Activated CD8-positive, alpha-beta memory T cell treated with anti-CD3 and anti-CD28 coated beads, Interleukin-2, amount 10 ng/mL, durations not matched to agents 7 days and 5 days (primary cell): ENCODE measurements at places on chromosomes 12 and 14. TPM values are rescaled to one million over a fixed set of nuclear protein-coding genes. Genes with fewer than 3 reads are reported as not detected.

GRCh38 chr12:32755051-32755653 lies 545 bp downstream of the YARS2 start:
- peaks cover 24% of the 10 kb centered on the region for H3K36me3 ChIP-seq
- H3K4me1 ChIP-seq = peaks cover 19% of the 10 kb centered on the region
- peak; percentile 87 for DNase-seq
- peak overlapping the region; percentile 83 for H3K27ac ChIP-seq

GRCh38 chr14:68651075-68651474 lies 141.8 kb downstream of the ZFP36L1 start:
- no peak overlapping the region for H3K4me3 ChIP-seq
- no peaks in the 10 kb centered on the region for H3K36me3 ChIP-seq
- DNase-seq = peak; percentile 21

DNA sequence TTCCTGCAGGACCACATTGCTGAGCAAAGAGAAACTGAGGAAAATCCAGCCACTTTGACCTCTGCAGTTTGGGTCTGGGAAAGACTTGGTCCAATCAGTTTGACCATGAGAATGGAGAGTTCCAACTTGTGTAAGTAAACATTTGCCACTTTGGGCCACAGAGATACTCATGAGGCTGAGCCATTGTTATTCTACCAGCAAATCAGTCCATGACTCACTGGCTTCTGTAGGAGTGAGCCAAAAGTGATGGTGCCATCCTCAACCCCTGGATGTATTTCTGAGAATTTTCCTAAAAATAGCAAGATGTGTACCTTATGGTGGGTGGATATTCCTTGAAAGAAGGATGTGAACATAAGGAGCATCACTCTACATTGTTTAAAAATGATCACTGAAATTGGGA lies 192.9 kb upstream of the OR4E1 start:
- peak overlapping the region; percentile 40 for H3K27ac ChIP-seq
- peak overlapping the region; percentile 28 for H3K4me3 ChIP-seq
- no peaks in the 10 kb centered on the region for H3K27me3 ChIP-seq

DNA sequence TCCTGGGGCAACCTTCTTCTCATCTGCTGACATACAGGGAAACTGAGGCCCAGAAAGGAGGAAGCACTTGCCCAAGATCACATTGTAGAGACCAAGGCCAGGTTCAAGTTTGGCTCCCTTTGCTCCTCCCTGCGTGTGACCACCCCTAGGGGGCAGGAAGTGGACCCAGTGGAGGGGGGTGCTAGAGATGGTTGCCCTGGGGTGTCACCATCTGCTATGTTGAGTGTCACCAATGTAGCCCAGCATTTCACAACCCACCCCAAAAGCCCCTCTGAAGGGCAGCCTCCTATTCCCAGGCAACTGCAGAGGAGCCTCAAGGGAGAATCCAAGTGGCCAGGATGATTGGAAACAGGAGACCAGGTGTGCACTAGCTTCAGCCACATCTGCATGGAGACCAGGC lies 12.0 kb upstream of the RBM19 start:
- DNase-seq = no peak
- peaks cover 19% of the 10 kb centered on the region for H3K27me3 ChIP-seq
- no peaks in the 10 kb centered on the region for H3K36me3 ChIP-seq
- no peak overlapping the region for H3K27ac ChIP-seq
- H3K4me3 ChIP-seq = no peak overlapping the region

DNA sequence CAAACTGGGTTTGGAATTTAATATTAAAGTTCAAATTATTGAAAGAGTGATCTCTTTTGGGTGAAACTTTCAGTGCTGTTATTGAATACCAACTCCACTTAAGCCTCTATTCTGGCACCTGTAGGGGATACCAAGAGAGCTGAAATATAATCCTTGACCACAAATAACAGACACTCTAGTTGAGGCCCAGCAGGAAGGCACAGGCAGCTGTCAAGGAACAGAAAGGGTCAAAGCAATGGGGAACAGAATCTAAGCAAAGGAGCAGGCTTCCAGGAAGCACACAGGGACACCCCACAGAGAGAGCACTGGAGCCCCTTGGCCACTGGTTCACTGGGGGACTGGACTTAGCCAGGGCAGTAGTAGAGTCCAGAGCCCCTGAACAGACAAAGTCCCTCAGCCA lies 120.9 kb upstream of the SFSWAP start:
- DNase-seq = no peak
- H3K27me3 ChIP-seq = no peaks in the 10 kb centered on the region
- no peaks in the 10 kb centered on the region for H3K36me3 ChIP-seq
- peaks cover 21% of the 10 kb centered on the region for H3K4me1 ChIP-seq
- no peak overlapping the region for H3K27ac ChIP-seq
- no peak overlapping the region for H3K4me3 ChIP-seq

GRCh38 chr12:4978737-4979136 lies 64.9 kb upstream of the KCNA5 start:
- no peak overlapping the region for H3K4me3 ChIP-seq
- peaks cover 19% of the 10 kb centered on the region for H3K27me3 ChIP-seq
- no peaks in the 10 kb centered on the region for H3K4me1 ChIP-seq
- DNase-seq = no peak
- no peaks in the 10 kb centered on the region for H3K36me3 ChIP-seq

DNA sequence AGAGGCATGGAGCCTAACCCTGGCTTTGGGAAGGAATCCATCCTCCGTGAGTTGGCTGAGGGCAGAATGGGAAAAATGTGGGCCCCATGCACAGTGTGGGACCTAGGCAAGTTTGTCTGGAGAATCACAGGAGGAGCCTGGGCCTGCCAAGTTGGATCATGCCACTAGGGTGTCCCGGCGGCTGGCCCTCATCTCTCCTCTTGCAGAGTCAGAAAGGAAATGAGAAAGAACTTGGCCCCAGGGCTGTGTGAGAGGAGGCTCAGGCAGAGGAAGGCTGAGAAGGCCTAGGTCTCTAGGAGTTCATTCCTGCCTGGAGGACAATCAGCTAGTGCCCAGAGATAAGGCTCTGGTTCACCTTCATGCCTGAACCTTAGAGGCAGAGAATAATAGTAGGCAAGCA lies 2.5 kb upstream of the ESRRB start:
- no peak overlapping the region for H3K27ac ChIP-seq
- no peak for DNase-seq
- H3K4me1 ChIP-seq = peaks cover 4% of the 10 kb centered on the region
- H3K27me3 ChIP-seq = peaks cover 51% of the 10 kb centered on the region
- no peaks in the 10 kb centered on the region for H3K36me3 ChIP-seq

GRCh38 chr14:23392613-23393012 lies 15.5 kb downstream of the MYH6 start:
- H3K27ac ChIP-seq = no peak overlapping the region
- no peak for DNase-seq
- no peaks in the 10 kb centered on the region for H3K4me1 ChIP-seq
- H3K36me3 ChIP-seq = no peaks in the 10 kb centered on the region

DNA sequence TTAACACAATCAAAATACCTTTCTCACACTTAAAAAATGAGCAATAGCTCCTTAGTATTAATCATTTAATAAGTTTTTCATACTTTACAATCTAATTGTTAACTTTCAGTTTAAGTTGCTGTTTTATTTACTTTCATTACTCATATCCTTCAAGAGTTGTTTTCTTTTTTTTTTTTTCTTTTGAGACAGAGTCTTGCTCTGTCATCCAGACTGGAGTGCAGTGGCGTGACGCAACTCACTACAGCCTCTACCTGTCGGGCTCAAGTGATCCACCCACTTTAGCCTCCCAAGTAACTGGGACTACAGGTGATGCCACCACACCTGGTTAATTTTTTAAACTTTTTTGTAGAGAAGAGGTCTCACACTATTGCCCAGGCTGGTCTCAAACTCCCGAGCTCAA lies 16.1 kb downstream of the ZBTB1 start:
- H3K36me3 ChIP-seq = peaks cover 13% of the 10 kb centered on the region
- DNase-seq = no peak
- no peak overlapping the region for H3K27ac ChIP-seq

DNA sequence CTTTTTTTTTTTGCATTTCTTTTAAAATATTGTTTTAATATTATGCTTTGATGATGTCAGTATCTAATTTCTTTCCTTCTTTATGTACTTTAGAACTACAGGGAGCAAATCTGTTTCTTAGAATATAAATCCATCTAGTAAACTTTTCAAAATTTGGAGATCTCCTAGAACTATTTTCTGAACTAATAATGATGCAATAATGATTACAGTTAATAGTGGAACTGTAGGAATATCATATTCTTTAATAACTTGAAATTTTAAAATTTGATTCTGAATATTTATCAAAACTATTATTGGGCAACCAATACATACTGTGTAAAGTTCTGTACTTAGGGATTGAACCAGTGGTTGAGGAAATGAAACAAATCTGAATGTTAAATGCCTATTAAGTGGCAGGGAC lies 23.1 kb upstream of the PMCH start:
- H3K36me3 ChIP-seq = no peaks in the 10 kb centered on the region
- no peak overlapping the region for H3K4me3 ChIP-seq
- no peaks in the 10 kb centered on the region for H3K27me3 ChIP-seq

GRCh38 chr12:89024580-89024979 lies 327.7 kb downstream of the DUSP6 start:
- H3K36me3 ChIP-seq = peaks cover 26% of the 10 kb centered on the region
- no peak overlapping the region for H3K4me3 ChIP-seq
- no peak for DNase-seq
- no peaks in the 10 kb centered on the region for H3K27me3 ChIP-seq
- H3K27ac ChIP-seq = no peak overlapping the region

DNA sequence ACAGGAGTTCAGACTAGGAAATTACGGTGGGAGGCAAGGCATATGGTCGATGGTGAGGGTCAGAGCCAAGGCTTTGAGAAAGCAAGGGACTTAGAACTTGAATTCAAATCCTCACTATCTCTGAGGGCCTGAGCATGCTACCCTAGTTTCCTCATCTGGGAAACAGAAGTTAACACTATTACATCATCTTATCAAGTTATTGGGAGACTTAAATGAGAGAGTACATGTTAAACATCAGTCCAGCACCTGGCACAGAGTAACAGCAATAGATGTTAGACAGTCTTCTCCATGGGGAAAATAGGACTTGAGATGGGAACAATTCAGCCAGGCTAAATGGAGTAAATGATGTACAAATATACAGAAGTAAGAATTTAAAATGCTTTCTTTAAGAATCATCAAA lies 38.5 kb downstream of the SLC38A1 start:
- peak overlapping the region; percentile 36 for H3K27ac ChIP-seq
- peaks cover 79% of the 10 kb centered on the region for H3K36me3 ChIP-seq
- H3K27me3 ChIP-seq = no peaks in the 10 kb centered on the region
- H3K4me3 ChIP-seq = no peak overlapping the region

- no peak overlapping the region for H3K4me3 ChIP-seq
- DNase-seq = no peak
- H3K27me3 ChIP-seq = no peaks in the 10 kb centered on the region
Measured at GRCh38 chr12:130263025-130263424, 74.7 kb upstream of the PIWIL1 start.

- H3K36me3 ChIP-seq = no peaks in the 10 kb centered on the region
- DNase-seq = peak; percentile 38
- H3K4me3 ChIP-seq = no peak overlapping the region
- no peaks in the 10 kb centered on the region for H3K27me3 ChIP-seq
- peaks cover 24% of the 10 kb centered on the region for H3K4me1 ChIP-seq
Measured at GRCh38 chr14:101723061-101723595, 38.4 kb upstream of the PPP2R5C start.

DNA sequence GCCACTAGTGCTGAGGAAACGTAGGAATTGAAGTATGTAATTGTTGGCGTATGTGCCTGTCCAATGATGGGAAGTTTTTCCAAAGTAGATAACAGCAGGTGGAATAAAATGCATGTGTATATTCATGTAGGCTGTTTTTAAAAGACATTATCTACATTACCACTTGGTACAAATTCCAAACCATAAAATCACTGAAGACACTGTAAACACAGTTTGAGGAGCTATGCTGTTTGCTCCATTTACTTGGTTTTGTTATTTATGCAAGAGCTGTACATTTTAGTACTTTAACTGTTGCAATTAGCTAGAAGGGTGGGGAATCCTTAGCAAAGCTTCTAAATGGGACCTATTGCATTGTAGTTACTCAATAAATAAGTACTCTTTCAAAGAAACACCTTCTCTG lies 274.5 kb upstream of the DIO2 start:
- no peaks in the 10 kb centered on the region for H3K4me1 ChIP-seq
- H3K36me3 ChIP-seq = no peaks in the 10 kb centered on the region
- H3K27me3 ChIP-seq = no peaks in the 10 kb centered on the region
- H3K27ac ChIP-seq = no peak overlapping the region
- H3K4me3 ChIP-seq = no peak overlapping the region
- no peak for DNase-seq

DNA sequence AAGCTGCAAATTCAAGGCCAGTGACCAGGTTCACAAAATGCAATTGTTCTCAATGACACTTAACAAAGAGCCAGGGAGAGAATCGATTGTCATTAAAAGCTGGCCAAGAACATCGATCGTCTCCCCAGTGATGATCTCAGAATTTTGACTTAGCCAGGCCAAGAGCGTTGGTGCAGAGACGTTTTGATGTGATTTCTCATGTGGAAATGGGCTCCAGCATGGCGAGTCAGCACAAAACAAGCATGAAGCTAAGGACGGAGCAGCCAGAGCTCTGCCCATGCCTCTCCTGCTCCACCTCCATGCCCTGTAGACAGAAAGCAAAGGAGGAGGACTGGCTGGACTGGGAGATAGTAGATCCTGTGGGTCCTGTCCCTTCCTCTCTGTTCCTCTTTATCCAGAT lies 270.8 kb downstream of the FOXN3 start:
- H3K36me3 ChIP-seq = no peaks in the 10 kb centered on the region
- no peak overlapping the region for H3K4me3 ChIP-seq
- H3K27ac ChIP-seq = no peak overlapping the region
- peaks cover 5% of the 10 kb centered on the region for H3K27me3 ChIP-seq
- no peaks in the 10 kb centered on the region for H3K4me1 ChIP-seq

DNA sequence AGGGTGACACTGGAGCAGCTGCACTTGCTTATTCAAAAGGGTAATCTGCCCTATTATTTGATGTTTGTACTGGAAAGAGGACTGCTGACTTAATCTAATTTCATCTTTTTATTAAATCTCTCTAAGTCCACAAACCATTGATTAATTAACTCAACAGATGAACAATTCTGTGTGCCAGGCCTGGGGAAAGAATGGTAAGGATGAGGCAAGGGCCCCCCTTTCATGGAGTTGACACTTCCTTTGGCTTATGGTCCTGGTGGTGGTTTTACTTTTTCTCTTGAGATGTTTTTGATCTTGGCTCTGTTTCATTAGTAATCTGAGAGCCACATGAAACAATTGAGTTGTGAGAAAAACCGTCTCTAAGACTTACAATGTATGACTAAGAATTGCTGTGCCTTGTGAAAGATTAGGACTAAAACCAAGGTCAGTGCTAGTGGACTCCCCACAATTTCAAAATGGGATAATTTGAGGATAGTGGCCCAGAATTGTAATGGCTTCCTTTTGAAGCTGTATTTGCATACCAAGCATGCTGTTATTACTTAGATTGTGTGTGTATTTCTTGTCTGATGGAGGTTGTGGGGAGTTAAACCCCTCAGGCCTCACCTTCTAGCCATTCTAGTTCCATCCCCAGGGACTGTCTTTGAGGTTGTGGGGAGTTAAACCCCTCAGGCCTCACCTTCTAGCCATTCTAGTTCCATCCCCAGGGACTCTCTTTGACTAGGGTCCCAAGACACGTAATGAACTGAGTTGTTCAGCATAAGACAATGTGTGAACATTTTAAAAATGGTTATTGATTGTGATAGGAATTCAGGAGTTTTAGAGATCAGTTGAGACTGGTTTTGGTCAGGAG lies 52.5 kb upstream of the EVL start:
- H3K27me3 ChIP-seq = no peaks in the 10 kb centered on the region
- H3K27ac ChIP-seq = no peak overlapping the region
- no peak for DNase-seq
- no peak overlapping the region for H3K4me3 ChIP-seq
- peaks cover 3% of the 10 kb centered on the region for H3K4me1 ChIP-seq

The CSRNP2 gene
- 20.4 TPM for total RNA-seq

The DNM1L gene
- total RNA-seq = 59.8 TPM

The SLC15A5 gene
- total RNA-seq = not detected

The SLC25A47 gene
- not detected for total RNA-seq

The GPN3 gene
- total RNA-seq = 34.6 TPM

The PKP2 gene
- total RNA-seq = not detected

The FZD10 gene
- total RNA-seq = not detected

The C12orf54 gene
- total RNA-seq = not detected

The KRT1 gene
- total RNA-seq = not detected
